Testis (tissue), 5 donors: ENCODE measurements at places on chromosomes 7 and 10.
A peak's percentile ranks its signal among the peaks of the same experiment; 100 is the strongest.

- no peak for DNase-seq
Observed at GRCh38 chr7:149321978-149322541, 60.1 kb downstream of the ZNF783 start.

GRCh38 chr10:48802611-48803071, 118.0 kb downstream of the WDFY4 start:
- no peak for DNase-seq

GRCh38 chr10:78194050-78194449, 160.4 kb downstream of the RPS24 start:
- DNase-seq = no peak

GRCh38 chr10:111440501-111440900, 363.7 kb downstream of the ADRA2A start:
- no peak for DNase-seq

DNA sequence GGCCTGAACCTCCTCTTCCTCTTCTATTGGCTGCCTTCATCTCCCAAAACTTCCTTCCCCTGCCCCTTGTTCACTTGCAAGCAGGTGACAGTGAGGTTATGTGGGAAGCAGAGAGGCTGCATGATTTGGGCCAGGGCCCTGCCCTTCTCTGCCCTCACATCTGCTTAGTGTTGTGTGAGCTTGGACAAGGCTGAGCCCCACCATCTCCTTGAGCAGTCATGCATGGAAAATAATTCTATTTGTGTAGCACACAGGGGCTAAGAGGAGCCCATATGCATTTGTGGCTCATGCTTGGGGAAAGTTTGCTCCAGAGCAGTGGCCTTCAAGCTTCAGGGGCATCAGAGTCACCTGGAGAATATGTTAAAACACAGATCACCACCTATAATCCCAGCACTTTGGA, 26.8 kb upstream of the AQP1 start:
- DNase-seq = no peak

DNA sequence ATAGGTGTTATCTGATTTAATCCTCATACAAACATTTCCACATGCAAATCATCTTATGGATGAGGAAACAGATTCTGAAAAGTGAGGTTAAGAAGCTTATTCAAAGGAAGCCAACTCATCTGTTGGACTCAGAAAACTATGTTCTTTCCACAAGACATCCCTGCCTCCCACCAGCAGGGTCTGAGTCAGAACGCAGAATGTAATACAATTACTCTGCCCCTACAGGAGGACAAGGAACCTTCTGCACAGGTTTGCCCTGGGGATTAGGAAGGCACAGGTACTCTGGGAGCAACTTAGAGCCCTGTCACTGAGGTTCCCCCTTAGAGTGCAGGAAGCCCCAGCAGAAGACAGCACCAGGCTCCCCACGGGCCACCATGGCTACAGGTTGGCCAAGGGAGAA, 255.7 kb downstream of the TNS3 start:
- DNase-seq = no peak

- peak; percentile 58 for DNase-seq
Observed at GRCh38 chr10:79322616-79323543, 24.4 kb upstream of the PPIF start.

- DNase-seq = no peak
Observed at GRCh38 chr7:112990624-112991023, 96.0 kb downstream of the GPR85 start.

GRCh38 chr7:137590071-137590755, 246.7 kb upstream of the PTN start:
- no peak for DNase-seq

DNA sequence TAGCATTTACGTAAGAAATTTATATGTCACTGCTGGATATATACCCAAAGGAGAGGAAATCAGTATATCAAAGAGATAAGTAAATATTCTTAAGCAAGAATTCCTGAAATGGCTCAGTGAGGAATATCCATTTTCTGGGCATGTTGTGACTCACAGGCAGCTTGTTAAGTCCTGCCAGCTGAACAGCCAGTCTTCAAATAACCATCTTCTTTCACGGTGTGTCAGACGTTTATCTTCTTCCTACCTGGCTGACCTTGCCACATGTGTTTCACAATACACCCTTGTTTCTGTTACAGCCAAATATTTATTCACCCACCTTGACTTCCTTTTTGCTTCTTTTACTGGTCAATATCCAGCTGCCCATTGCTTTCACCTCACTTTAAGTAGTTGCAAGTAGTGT, 648.1 kb downstream of the ANKRD7 start:
- no peak for DNase-seq

DNA sequence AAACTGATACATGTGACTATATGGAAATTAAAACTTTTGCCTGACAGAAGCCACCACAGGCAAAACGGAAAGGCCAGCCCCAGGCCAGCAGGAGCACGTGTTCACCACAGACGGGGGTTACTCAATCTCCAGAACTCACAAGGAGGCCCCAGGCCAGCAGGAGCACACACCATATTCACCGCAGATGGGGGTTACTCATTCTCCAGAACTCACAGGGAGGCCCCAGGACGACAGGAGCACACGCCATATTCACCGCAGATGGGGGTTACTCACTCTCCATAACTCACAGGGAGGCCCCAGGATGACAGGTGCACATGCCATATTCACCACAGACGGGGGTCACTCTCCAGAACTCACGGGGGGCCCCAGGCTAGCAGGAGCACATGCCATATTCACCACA, 61.5 kb downstream of the NKX6-2 start:
- DNase-seq = no peak

DNA sequence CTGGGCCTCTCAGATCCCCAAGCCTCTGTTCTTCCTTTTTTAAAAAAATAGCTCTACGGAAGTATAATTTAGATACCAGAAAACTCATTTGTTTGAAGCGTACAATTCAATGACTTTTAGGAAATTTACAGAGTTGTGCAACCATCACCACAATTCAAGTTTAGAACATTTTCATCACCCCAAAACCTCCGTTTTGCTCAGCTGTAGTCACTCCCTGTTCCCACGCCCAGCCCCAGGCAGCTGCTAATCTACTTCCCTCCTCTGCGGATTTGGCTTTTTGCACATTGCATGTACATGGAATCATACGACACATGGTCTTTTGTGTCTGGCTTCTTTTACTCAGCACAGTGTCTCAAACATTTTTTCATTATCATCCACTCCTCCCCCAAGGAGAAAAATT, 229.2 kb downstream of the TCF7L2 start:
- no peak for DNase-seq

DNA sequence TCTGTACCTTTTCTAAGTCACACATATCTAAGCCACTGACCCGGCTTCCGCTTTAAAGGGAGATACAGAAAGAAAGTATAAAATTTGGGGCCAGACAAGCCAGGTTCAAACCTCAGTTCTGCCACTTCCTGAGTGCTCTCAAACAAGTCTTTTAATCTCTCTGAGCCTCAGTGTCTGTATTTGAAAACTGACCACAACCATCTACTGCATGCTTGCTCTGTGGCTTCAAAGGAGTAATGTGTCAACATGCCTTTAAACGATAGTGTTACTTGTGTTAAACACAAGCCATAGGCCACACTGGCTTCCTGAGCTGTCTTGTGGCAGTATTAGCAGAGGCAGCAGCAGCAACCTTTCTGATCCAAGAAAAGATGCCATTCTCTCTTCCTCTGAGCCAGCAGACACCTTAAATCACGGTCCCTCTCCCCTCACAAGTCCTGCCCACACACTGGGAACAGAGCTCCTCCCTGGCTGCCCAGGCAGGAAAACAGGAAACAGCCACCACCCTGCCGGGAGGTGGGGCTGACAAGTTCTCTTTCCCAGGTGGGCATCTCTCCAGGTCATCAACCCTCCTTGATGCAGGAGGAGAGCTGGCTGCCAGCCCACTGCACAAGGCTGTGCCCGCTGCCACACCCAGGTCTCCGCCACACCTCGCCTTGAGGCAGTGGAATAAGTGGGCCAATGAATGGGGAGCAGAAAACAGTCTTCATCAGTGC, 10.7 kb downstream of the HIP1 start:
- no peak for DNase-seq

DNA sequence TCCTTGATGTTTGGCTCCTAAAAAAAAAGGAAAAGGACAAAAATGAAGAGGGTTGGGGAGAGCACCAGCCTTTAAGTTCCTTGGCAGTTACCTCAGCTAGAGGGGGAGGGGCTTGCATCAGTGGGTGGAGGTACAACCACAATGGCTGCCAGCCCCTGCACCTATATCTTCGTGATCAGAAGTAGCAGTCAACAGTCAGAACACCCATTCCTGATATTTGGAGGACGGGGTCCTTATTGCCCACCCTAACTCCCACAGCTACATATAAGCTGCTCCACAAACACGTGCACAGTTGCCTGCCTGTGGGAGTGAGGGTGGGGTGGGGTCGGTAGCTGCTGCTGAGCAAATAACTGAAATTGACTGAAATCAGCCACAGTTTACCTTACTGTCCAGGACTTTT, 26.2 kb downstream of the C1GALT1 start:
- no peak for DNase-seq

DNA sequence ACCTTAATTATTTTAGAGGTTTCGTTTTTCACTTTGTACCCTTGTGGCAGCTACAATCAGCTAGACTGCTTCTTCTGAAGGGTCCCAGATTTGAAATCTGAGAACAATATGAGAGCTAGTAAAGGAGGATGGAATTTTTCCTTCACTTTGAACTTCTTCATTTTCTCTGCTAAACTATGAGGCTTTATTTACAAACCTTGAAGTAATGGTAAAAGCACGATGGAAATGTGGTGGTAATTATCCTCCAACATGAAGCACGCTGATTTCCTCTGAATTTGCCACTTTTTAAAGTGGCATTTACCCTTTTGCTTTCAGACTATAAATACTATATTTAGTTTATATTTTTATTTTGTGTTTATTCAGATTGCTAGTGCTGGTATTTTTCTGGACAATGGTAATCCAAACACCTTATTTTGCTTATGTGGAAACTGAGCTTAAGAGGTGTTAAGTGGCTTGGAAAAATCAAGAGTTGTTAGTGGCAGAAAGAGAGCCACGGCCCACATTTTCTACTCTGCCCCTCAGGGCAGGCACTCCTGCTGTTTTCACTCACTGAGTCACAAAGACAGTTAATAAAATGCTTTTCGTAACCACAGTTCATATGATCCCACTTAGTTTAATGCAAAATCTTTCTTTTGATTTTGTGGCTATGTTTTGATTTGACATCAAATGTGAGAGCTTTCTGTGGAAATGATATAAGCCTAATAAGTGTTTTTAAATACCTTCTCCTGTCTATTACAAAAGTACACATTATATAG, 2.7 kb downstream of the SSMEM1 start:
- DNase-seq = no peak

- DNase-seq = no peak
Observed at GRCh38 chr10:14023673-14024328, 306.9 kb downstream of the FRMD4A start.

DNA sequence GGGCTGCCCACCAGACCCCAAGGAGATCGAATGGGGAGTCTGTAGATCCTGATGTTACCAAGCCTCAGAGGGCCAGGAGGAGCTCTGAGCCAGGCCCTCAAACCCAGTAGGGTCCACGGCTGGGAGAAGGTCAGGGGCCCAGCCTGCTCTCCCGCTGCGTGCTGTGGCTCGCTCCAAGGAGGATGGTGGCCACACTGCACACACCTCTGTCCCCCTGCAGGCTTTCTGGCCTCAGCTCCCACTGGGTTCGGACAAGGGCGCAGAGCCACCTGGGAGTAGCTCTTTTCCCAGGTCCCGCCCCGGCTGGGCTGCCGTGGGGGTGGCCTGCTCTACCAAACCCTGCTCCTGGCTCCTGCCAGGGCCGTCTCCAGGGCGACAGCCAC, 175.8 kb downstream of the ZNF248 start:
- DNase-seq = no peak

DNA sequence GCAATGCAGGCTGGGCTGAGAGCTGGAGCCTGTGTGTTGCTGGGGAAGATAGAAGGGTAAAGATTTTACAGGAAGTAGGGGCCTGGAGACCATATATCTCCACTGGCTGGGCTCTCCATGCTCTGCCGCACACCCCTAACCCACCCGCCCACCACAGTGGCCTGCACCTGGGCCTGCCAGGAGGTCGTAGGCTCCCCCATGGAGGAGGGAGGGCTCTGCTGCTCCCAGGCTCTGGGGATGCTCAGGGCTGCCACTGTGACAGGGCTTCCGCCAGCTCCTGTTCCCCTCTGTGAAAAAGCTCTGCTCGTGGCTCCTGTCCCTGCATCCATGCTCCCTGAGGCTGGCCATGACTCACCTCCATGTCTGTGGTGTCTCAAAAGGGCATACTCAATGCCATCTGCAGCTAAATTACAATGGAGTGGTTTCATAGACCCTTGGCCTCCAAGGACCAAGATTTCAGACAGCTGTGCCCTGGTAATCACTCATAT, 106.0 kb downstream of the CXCL12 start:
- DNase-seq = no peak

- peak; percentile 25 for DNase-seq
Observed at GRCh38 chr7:116802746-116803152, 59.6 kb upstream of the CAPZA2 start.

GRCh38 chr7:131105294-131105798, 222.3 kb upstream of the MKLN1 start:
- DNase-seq = peak; percentile 62

DNA sequence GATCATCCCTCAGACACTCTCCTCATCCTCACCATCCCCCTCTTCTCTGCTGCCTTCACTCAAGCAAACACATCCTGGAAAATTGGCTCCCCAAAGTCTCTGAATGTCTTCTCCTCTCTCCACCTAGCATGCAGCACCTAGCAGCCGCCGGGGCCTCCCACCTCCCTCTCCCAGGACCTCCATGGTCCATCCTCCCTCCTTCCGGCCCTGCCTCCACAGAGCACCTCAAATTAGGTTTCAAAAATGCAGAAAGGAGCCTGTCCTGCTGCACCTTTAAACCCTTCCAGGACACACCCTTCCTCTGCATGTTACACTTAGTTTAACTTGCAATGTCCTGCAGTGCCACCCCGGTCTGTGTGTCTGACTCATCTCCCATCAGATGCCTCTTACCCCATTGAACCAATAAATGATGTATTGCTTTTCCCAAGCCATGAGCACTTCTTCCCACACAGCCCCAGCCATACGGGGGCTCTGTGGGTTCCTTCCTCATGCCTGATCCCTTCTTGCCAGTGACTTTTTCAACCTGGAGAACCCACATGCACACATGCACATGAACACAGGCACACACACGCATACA, 582.5 kb upstream of the MGMT start:
- no peak for DNase-seq

GRCh38 chr10:46317889-46318288, 31.1 kb downstream of the ANTXRL start:
- DNase-seq = no peak

- DNase-seq = no peak
Observed at GRCh38 chr10:76976142-76976541, 661.5 kb downstream of the KCNMA1 start.

DNA sequence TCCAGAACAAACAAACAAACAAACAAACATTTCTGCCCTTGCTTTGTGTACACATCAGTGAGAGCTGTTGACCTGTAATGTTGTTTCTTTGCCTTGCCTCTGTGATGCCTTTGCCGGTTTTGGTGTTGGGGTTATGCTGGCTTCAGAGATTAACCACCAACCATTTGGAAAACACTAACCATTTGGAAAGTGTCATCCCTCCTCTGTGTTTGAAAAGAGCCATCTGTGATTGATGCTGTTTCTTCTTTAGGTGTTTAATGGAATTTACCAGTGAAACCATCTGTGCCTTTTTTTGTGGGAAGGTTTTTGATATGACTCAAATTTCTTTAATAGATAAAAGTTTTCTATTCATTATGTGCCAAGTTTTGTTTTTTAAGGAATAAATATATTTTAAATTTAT, 46.5 kb downstream of the INPP5A start:
- no peak for DNase-seq

- no peak for DNase-seq
Observed at GRCh38 chr10:106815427-106816043, 349.0 kb downstream of the SORCS1 start.
